Stimulated activated CD4-positive, alpha-beta T cell treated with anti-CD3 and anti-CD28 coated beads, Interleukin-1b, Interleukin-23, amount 100 ng/mL, for 1 hour (primary cell): ENCODE measurements at places on chromosomes 12 and 14.

GRCh38 chr12:103596981-103597380, 9.9 kb downstream of the STAB2 start:
- no peak for DNase-seq

DNA sequence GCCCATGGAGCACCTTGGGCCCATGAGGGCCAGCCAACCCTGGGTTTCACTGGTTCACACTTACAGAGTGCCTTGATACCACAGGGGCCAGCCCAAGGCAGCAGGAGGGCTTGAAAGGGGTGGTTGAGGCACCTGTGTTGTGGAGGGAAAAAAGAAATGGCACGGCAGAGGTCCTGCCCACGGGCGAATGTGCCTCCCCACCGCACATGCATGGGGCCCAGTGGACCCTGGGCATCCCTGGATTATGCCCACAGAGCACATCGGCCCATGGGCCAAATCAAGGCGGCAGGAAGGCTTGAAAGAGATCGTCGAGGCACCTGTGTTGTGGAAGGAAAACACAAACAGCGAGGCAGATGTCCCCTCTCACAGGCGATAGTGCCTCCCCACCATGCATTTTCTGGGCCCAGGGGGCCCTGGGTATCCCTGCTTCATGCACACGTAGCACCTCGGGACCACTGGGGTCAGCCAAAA, 378.1 kb downstream of the ALG10 start:
- DNase-seq = no peak

- DNase-seq = no peak
These were observed 323.5 kb downstream of the ALG10 start for GRCh38 chr12:34345801-34346200.

- DNase-seq = no peak
These were observed 36.2 kb downstream of the VDR start for GRCh38 chr12:47868552-47869031.

DNA sequence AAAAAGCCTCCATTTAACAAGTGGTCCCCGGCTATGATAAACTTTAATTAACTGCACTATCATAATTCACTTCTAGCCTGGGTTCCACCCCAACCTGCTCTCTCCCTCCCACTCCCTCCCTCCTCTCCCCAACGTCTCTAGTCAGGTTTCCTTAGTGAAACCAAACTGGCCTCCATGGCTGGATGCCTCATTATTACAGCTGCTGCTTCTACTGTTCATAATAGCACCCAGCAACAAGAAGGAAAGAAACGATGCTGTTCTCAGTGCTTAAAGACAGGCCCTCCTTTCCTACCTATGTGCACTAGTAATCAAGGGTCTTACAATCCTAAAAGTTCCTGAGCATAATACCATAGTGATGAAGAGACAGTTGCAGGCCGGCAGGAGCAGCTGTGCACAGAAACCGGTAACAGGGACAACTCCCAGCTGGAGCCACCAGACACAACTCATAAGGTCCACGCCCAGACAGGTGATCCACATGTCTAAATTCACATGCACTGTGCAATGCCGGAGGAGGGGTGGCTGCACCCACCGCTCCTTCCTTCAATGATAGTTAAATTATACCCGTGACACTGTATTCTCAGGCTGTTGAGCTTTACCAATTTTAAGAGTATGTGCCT, 6.2 kb downstream of the IRF2BPL start:
- DNase-seq = no peak

GRCh38 chr12:6068227-6068626, 56.2 kb downstream of the VWF start:
- DNase-seq = no peak

DNA sequence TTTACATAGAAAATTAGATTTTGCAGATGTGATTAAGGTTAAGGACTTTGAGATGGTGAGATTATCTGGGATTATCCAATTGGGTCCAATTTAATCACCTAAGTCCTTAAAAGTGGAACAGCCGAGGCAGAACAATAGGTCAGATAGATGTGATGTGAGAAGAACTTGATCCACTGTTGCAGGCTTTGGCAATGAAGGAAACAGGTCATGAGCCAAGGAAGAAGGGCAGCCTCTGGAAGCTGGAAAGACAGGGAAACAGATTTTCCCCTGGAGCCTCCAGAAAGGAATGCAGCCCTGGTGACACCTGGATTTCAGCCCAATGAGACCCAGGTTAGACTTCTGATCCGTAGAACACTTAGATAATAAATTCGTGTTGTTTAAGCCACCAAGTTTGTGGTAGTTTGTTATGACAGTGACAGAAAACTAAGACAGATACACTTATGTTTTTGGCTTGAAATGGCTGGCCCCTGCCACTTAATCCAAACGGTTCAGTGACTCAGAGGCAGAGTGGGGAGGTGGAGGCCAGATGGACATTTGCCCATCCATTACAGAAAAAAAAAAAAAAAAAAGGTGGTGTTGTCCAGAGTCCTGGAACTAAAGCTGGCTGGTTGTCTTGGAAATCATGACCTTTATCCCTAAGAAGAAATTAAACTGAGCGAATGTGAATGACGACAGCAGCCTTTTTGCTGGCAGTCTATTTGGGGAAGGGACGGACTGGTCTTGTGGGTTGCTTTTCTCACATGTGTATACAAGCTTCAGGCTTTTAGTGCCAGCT, 181.9 kb upstream of the NRXN3 start:
- no peak for DNase-seq
